Breast epithelium (tissue), 4 donors: ENCODE measurements at places on chromosomes 16 and 17. TPM values are rescaled to one million over a fixed set of nuclear protein-coding genes. Genes with fewer than 3 reads are reported as not detected.

CACNG3 gene
- not detected for total RNA-seq

- H3K36me3 ChIP-seq, result no peaks in the 10 kb centered on the region
- peaks cover 6% of the 10 kb centered on the region for H3K4me1 ChIP-seq
- DNase-seq, result no peak
Measured at GRCh38 chr16:85007496-85008214, 3.7 kb downstream of the ZDHHC7 start.

DNA sequence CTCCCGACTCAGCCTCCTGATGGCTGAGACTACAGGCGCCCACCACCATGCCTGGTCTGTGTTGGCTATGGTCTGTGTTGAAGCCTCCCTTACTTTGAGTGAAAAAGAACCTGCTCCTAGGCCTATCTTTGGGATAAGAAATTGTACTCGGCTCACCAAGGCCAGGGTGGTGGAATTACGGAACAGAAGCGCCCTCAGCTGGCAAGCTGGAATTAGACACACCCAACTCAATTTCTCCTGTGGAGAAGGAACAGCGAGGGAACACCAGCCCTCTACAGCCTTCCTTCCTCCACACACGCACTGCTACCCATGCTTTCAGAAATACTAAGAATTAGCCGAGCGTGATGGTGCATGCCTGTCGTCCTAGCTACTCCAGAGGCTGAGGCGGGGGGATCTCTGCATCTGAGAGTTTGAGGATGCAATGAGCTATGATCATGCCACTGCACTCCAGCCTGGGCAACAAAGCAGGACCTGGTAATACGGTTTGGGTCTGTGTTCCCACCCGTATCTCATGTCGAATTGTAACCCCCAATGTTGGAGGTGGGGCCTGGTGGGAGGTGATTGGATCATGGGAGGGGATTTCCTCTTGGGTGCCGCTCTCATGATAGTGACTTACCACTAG lies 40.1 kb upstream of the RBBP6 start:
- no peak for DNase-seq
- peaks cover 3% of the 10 kb centered on the region for H3K27me3 ChIP-seq
- no peaks in the 10 kb centered on the region for H3K36me3 ChIP-seq
- H3K27ac ChIP-seq, result no peak overlapping the region
- H3K4me1 ChIP-seq, result no peaks in the 10 kb centered on the region

- no peak overlapping the region for H3K4me3 ChIP-seq
- no peak for DNase-seq
- H3K4me1 ChIP-seq, result no peaks in the 10 kb centered on the region
- peak overlapping the region; percentile 59 for H3K27ac ChIP-seq
- peaks cover 28% of the 10 kb centered on the region for H3K36me3 ChIP-seq
Measured at GRCh38 chr16:70552675-70553074, 29.1 kb downstream of the SF3B3 start.

DNA sequence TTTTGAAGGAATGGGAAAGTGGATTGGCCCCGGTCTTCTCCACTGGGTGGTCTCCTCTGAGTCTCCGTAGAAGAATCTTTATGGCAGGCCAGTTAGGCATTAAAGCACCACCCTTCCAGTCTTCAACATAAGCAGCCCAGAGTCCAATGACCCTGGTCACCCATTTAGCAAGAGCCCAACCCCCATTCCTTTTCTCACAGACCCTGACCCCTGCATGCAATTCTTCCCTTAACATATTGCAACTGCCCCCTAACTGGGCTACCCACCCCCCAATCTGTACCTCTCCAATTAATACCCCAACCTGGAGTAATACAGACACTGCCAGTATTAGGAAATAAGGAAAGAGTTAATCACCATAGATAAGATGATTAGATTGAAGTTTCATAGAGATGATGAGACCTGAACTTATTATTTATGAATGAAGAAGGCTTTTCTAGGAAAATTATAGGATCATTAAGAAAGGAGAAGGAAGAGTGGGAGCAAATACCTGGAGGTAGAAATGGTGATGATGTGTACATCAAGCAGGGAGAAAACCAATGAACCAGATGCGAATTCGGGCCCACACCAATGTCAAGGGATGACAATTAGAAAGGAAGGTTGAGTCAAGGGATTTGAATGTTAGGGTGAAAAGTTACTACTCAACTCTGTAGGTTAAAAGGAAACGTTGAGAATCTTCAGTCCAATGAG lies 2.4 kb downstream of the CCL2 start:
- peaks cover 8% of the 10 kb centered on the region for H3K4me1 ChIP-seq
- H3K27me3 ChIP-seq, result no peaks in the 10 kb centered on the region
- no peak for DNase-seq
- no peak overlapping the region for H3K27ac ChIP-seq

MGAT5B gene
- not detected for total RNA-seq

DNA sequence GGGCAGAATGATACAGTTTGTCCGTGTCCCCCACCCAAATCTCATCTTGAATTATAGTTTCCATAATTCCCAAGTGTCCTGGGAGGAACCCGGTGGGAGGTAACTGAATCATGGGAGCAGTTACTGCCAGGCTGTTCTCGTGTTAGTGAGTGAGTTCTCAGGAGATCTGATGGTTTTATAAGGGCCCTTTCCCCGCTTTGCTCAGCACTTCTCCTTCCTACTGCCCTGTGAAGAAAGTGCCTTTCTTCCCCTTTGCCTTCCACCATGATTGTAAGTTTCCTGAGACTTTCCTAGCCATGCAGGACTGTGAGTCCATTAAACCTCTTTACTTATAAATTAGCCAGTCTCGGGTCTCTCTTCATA lies 28.9 kb upstream of the SEC14L1 start:
- peak overlapping the region; percentile 48 for H3K27ac ChIP-seq
- no peak for DNase-seq
- H3K36me3 ChIP-seq, result no peaks in the 10 kb centered on the region
- no peaks in the 10 kb centered on the region for H3K4me1 ChIP-seq

DNA sequence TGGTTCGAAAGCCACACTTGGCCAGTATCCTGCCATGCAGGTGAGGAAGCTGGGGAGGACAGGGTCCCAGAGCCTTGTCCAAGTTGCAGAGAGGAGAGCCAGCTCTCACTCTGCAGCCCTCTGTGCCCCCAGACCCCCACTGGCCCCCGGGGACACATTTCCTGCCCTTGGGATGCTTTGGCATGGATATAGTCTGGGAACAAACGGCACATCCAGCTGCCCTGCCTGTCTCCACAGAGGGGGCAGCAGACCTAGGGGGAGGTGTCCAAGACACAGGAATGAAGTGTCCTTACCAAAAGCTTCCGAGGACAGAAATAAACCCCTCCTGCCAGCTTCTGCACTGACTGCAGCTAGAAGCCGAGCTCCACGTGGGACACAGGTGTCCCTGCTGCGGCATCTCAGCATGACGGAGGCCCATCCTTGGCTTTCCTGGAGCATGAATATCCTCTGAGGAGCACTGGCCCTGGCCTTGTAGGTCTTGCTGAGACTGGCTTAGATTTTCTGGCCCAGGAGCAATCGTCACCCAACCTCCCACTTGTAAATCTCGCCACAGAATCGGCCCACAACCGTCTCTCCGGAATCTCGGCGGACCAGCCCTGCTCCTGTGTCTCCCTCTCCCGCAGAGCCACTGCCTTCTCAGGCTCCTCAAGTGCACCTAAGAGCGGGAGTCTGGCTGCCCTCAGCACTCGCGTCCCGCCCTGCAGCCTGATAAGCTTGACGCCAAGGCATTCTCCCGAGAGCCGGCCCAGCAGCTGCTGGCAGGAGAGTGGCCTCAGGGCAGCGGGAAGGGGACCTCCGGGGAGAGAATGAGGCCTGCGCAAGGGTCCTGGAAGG lies 1.1 kb upstream of the CAPN15 start:
- H3K4me3 ChIP-seq, result peak overlapping the region; percentile 84
- DNase-seq, result no peak
- peak overlapping the region; percentile 97 for H3K27ac ChIP-seq
- no peaks in the 10 kb centered on the region for H3K36me3 ChIP-seq
- H3K4me1 ChIP-seq, result peaks cover 32% of the 10 kb centered on the region
- no peaks in the 10 kb centered on the region for H3K27me3 ChIP-seq

NPIPA3 gene
- total RNA-seq, result 1.9 TPM

MAPT gene
- total RNA-seq, result 12.4 TPM

CES4A gene
- total RNA-seq, result 11.1 TPM

ATP2C2 gene
- not detected for total RNA-seq

DNA sequence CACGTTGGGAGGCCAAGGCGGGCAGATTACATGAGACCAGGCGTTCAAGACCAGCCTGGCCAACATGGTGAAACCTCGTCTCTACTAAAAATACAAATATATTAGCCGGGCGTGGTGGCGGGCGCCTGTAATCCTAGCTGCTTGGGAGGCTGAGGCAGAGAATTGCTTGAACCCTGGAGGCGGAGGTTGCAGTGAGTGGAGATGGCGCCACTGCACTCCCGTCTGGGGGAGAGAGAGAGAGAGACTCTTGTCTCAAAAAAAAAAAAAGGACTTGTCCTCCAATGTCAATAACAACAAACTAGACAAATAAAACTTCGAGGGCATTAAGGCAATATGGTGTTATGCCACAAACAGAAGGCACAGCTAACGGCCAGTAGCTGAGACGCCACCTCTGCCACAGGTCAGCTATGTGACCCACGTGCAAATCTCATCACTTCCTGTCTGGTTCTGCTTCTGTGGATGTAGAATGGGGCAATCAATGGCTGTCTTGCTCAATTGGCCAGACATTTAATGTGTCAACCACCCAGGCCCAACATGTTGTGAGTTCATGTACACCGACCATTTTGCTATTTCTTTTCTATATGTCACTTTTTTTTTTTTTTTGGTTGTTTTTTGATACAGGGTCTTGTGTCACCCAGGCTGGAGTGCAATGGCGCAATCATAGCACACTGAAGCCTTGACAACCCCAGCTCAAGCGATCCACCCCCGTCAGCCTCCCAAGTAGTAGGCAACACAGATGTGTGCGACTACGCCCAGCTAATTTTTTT lies 834 bp upstream of the TXNDC11 start:
- peak overlapping the region; percentile 100 for H3K27ac ChIP-seq
- peak overlapping the region; percentile 99 for H3K4me3 ChIP-seq
- DNase-seq, result peak; percentile 46
- no peaks in the 10 kb centered on the region for H3K27me3 ChIP-seq
- H3K4me1 ChIP-seq, result peaks cover 18% of the 10 kb centered on the region

TBX2 gene
- total RNA-seq, result 8.5 TPM

DNA sequence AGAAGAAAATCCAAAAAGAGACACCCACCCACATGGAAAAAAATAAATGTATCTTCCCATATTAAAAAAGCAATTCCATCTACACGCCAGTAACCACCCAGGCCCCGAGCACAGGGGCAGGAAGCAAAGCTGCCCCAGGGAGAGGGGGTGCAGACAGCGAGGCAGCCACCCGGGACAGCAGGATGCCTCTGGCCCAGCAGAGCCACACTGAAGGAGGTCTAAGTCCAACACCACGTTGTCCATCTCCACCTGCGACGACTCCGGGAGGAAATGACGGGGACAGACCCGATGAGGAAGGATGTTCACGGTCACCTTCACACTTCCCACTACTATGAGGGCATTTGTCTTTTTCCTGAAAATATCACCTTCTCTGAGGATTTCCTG lies 14.4 kb upstream of the CYTH1 start:
- H3K36me3 ChIP-seq, result no peaks in the 10 kb centered on the region
- H3K27ac ChIP-seq, result no peak overlapping the region
- no peaks in the 10 kb centered on the region for H3K4me1 ChIP-seq
- H3K4me3 ChIP-seq, result no peak overlapping the region
